ENCODE measurements at places on chromosomes 7 and 10.

DNA sequence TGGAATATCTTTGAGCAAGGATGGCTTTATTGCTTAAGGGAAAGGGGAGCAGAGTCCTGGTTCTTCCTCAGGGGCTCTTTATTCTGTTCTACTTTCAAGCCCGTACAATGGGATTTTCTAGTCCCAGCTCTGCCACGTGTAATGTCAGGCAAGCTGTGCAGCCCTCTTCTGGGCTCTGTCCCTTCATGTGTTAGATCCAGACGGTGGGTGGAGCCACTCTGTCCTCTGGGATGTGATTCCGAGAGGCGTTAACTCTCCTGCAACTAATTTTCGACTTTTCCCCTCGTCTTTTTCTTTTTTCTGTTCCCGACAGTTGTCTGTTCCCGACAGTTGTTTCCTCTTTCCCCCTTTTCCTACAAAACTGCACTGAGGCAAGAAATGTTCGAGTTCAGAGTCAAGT, 34.8 kb downstream of the FBH1 start:
- no peak for DNase-seq
- no peak overlapping the region for H3K27ac ChIP-seq
- peaks cover 11% of the 10 kb centered on the region for H3K36me3 ChIP-seq
- no peak overlapping the region for H3K4me3 ChIP-seq
- no peaks in the 10 kb centered on the region for H3K27me3 ChIP-seq

GRCh38 chr7:1956611-1957470, 275.9 kb downstream of the MAD1L1 start:
- H3K4me3 ChIP-seq: no peak overlapping the region
- no peak overlapping the region for H3K27ac ChIP-seq
- no peaks in the 10 kb centered on the region for H3K27me3 ChIP-seq
- no peak for DNase-seq
- H3K36me3 ChIP-seq: peaks cover 2% of the 10 kb centered on the region
- peaks cover 3% of the 10 kb centered on the region for H3K4me1 ChIP-seq

- no peak overlapping the region for H3K27ac ChIP-seq
- no peaks in the 10 kb centered on the region for H3K36me3 ChIP-seq
- H3K4me3 ChIP-seq: no peak overlapping the region
- H3K27me3 ChIP-seq: no peaks in the 10 kb centered on the region
- no peak for DNase-seq
These were observed 416.3 kb upstream of the PHF14 start for GRCh38 chr7:10557375-10557774.

DNA sequence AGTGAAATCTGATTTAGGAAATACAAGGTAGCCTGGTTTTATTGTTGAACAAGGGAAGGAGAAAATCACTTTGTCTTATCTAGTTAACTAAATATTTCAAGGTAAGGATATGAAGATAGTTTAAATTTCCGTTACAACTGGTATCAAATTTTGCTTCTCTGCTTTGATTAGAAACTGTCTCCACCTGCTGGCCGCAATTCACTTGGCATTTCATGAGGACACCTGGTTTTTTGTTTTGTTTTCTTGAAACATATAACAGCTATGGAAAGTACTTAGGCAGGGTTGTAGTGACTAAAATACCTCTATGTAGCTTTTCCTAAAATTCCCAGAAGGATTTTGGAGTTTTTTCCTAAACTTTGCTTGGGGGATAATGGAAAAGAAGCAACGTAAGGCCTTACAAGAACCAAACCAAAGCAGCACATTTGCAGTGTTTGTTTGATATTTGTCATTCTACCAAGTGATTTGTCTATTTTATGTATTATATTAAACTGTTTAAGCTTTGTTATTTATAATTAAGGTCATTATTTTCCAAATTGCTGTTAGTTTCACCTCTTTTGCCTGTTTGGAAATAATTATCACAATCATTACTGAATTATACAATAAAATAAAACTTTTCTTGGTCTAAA, 73.6 kb downstream of the AHCYL2 start:
- peaks cover 4% of the 10 kb centered on the region for H3K36me3 ChIP-seq
- no peak overlapping the region for H3K27ac ChIP-seq
- H3K27me3 ChIP-seq: no peaks in the 10 kb centered on the region
- no peak overlapping the region for H3K4me3 ChIP-seq
- H3K4me1 ChIP-seq: peaks cover 5% of the 10 kb centered on the region

DNA sequence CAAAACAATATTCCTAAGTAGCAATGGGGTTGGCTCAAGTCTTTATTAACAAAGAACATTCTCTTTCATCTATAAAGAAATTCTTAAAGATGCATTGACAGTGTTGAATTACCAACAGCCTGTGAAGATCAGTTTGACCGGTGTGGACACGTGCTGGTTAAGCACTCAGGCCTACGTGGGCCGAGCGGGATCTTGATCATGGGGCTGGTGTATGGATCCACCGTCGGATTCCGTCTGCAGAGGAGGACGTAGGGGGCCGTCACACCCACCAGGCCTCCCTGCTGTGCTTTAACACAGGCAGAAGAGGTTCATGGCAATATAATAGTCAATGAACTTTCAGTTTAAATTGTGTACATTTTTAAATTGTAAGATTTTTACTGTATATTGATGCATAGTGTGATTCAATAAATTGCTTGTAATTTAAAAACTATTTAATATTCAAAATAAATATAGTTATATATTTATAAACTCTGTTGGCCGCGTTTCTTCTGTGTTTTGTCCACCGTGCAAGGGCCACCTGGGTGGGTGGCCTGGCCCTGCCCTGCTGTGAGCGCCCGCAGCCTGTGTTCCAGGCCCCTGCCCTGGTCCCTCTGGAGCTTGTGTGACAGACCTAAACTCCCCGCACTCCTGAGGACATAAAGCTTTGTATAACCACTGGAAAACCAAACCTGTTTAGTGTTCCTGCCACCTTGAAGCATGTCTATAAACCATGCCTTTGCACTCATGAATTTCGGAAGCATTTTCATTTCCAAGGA, 1.9 kb upstream of the BHLHA15 start:
- peaks cover 4% of the 10 kb centered on the region for H3K4me1 ChIP-seq
- H3K27ac ChIP-seq: no peak overlapping the region
- DNase-seq: no peak
- no peaks in the 10 kb centered on the region for H3K27me3 ChIP-seq
- H3K4me3 ChIP-seq: peak overlapping the region; percentile 73

DNA sequence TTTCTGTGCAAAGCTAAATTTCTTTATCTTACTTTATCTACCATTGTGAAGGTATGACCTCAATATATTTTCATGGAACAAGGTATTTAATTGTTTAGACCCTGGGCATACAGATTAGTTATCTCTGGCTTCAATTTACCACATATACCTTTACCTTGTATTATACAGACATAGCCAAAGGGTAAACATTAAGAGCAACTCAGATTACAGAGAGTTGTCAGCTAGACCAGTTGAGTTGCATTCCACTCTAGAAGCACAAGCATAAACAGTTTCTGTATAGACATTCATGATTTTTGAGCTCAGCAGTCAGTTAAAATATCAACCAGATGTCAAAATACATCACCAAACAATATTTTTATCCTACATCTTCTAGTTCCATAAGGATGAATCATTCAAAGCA, 857.3 kb upstream of the ZWINT start:
- H3K27me3 ChIP-seq: no peaks in the 10 kb centered on the region
- H3K4me1 ChIP-seq: no peaks in the 10 kb centered on the region

DNA sequence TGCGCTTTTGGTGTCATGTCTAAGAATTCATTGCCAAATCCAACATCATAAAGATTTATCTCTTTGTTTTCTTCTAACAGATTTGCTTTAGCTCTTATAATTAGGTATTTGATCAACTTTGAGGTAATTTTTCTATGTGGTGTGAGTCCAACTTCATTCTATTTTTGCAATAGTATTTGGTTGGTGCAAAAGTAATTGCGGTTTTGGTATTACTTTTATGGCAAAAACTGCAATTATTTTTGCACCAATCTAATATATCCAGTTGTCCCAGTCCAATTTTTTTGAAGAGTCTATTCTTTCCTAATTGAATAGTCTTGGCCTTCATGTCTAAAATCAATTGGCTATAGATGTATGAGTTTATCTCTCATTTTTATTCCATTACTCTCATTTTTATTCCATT, 535.5 kb downstream of the ATRNL1 start:
- H3K27ac ChIP-seq: no peak overlapping the region
- DNase-seq: no peak
- no peaks in the 10 kb centered on the region for H3K4me1 ChIP-seq
- no peaks in the 10 kb centered on the region for H3K36me3 ChIP-seq

DNA sequence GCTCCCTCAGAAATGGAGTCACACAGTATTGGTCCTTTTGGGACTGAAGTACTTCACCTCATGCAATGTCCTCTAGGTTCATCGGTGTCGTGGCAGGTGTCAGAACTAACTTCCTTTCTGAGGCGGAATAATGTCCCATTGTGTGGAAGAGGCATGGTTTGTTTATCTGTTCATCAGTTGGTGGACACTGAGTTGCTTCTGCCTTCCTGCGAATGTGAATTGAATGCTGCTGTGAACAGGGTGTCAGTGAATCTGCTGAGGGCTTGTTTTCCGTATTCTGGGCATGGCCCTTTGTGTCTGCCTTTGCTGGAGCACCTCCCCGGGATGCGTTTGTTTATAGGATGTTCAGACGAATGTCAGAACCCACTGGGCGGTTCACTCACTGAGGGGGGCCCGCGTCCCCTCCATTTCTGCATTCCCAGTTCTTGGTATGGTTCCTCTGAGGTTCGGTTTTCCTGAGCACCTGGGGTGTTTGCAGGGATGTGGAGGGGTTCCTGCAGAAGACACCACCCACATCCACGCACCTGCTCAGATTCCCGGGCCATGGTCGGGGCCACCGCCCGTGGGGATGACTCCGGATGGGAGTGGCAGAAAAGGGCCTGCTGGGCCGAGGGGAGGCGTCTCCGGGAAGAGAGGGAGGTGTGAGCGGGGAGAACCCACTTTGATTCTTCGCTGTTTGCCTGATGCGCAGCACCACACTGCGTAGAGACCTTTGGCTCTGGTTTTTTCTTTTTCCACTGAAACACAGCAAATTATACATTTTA, 33.1 kb downstream of the CHST12 start:
- H3K4me3 ChIP-seq: no peak overlapping the region
- H3K4me1 ChIP-seq: peaks cover 4% of the 10 kb centered on the region
- peaks cover 2% of the 10 kb centered on the region for H3K36me3 ChIP-seq

GRCh38 chr10:60367024-60367423, 22.7 kb downstream of the ANK3 start:
- no peak overlapping the region for H3K4me3 ChIP-seq
- H3K4me1 ChIP-seq: peaks cover 4% of the 10 kb centered on the region
- H3K27me3 ChIP-seq: no peaks in the 10 kb centered on the region
